Stimulated activated effector memory CD8-positive, alpha-beta T cell treated with anti-CD3 and anti-CD28 coated beads, Interleukin-12 subunit alpha, Interleukin-12 subunit beta, amount 100 ng/mL, for 72 hours (primary cell): ENCODE measurements at places on chromosomes 16 and 17.

- DNase-seq = peak; percentile 37
Observed at GRCh38 chr16:11224096-11224893, 31.7 kb downstream of the SOCS1 start.

DNA sequence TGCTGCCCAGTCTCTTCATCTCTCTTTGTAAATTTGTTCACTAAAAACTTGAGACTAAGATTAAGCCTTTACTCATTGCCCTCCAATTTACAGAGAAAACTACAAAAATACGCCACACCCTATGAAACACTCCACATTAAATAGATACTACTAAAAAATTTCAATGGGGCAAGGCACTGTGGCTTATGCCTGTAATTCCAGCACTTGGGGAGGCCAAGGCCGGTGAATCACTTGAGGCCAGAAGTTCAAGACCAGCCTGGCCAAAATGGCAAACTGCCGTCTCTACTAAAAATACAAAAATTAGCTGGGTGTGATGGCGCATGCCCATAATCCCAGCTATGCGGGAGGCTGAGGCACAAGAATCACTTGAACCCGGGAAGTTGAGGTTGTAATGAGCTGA lies 3.8 kb downstream of the UBE2O start:
- no peak for DNase-seq

DNA sequence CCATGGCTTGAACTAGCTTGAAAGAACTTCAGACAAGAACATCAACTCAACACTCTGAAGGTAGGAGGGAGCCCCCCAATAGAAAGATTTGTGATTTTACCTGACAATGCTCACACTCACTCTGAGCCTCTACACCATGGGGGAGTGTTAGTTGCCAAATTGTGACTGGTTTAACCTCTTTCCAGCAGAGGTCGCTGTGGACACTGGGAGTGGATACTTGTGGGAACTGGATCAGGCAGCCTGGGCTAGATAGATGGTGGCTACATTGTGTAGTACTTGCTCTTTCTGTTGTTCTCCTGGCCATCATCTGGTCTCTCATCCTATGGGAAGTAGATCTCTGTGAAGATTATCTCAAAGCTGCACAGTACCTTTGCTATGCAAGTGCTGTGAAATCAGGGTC lies 2.9 kb downstream of the SMPD3 start:
- peak; percentile 20 for DNase-seq

- peak; percentile 50 for DNase-seq
Observed at GRCh38 chr17:66200685-66201092, 8.8 kb upstream of the CEP112 start.

DNA sequence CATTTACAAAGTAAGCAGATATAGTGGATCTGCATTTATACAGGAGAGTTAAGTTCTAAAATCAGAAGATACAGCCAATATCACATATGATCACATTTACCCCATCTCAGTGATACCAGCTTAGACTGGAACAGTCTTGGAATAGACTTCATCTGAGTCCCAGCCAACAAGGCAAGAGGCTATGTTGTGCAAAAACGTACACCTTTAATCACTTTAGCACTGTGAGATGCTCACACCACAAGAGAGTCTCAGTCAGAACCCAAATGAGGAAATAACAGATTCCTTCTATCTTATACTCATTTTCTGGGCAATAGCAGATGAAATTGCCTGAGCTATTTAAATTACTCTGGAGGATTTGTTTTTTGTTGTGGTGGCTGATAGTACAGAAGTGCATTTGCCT lies 145.6 kb downstream of the ANKFN1 start:
- no peak for DNase-seq

DNA sequence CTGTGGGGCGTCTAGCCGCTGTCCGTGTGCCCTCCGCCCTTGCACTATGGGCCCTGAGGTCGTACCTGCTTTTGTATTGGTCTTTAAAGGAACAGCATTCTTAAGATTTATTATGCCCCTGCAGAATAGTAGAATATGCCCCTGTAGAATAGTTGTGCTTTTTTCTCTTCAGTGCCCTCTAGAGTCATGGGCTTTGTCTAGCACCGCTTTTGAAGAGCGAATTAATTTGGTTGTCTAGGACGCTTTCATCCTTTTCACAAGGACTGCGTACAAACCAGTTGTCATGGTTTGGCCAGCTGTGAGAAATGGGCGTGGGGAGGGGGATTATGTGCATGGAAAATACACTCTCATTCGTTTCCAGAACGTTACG lies 621 bp downstream of the CEP95 start:
- DNase-seq = no peak

DNA sequence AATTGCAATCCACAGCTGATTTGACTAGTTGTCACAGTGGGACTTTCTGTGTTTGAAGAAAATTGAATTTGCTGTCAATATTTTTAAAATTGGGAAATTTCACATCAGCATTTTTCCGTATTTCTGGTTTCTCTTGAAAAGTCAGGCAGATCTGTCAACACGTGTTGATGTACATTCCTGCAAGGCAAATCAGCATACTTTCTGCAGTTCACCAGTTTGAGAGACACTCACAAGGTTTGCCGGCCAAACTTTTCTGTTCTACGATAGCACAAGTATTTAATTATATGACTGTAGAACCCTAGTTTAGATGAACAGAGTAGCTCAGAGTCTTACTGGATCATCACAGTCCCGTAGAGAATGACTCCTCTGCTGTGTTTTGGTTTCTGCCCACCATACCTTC lies 102.0 kb downstream of the ADAMTS18 start:
- DNase-seq = no peak

DNA sequence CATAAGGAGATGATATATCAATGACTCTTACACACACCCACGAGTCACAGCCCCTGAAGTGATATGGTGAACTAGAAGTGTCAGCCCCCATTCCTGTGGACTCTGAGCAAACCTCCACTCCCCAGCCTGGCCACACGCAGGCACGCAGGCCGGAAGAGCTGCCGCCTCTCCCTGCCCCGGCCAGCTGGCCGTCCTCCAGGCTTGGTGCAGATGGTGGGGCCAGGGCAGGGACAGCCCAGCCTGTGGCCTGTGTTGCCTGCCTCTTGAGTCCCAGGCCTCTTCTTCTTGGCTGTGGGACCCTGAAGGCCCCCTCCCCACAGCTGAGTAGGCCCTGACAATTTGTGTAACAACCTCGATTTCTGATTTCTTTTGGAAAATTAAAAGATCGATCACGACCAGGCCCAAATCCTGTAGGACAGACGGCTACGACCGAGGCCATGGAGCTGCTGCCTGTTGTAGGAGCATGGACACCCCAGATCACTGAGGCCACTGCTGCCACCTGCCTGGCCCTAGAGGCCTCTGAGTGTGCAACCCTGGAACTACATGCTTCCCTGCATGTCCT lies 10.0 kb upstream of the MPRIP start:
- no peak for DNase-seq

DNA sequence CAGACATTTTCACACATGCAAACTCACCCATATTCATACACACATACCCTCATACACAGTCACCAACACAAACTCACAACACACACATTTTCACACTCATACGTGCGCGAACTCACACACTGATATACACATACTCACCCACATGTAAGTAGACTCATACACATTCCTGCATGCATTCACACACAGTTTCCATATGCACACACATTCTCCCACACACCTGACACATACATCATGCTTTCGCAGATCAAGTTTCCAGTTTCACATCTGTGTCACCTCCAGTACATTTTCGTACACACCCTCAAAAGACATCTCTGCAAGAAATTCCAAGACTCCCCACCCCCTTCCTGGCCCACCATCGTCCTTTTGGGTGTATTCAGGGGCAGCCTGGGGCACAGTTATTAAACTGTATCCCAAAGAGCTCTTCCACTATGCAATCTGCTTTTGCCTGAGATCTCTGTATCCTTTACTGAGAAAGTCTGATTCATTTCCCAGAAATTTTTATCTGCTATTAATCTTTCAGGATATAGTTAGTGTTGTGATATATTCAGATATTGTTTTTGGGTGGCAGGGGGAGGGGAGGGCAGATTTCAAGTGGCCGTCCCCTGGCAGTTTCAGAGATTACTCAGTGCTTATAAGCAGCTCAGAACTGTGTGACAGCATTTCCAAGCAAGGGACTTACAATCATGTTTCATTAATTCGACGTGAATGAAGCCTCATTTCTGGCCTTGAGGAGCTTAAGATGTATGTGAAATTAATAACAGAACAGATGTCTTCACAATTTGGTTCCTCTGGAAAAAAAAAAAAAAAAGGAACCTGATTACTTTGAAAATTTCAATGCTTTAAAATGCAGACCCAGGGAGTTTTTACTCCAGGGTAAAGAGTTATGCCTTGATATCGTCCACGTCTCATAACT lies 35.3 kb upstream of the MMP2 start:
- DNase-seq = no peak

GRCh38 chr16:55154956-55155355 lies 169.0 kb upstream of the IRX6 start:
- DNase-seq = no peak

DNA sequence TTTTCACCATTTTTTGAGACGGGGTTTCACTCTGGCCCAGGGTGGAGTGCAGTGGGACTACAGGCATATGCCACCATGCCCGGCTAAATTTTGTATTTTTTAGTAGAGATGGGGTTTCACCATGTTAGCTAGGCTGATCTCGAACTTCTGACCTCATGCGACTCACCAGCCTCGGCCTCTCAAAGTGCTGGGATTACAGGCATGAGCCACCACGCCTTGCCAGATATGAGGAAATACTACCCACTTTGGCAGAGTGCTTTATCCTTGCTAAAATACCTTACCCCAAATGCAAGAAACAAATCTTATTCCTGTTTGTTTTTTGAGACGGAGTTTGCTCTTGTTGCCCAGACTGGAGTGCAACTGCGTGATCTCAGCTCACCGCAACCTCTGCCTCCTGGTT lies 62.9 kb upstream of the MGAT5B start:
- DNase-seq = no peak

GRCh38 chr17:40422990-40423633 lies 5.4 kb upstream of the TOP2A start:
- DNase-seq = no peak

DNA sequence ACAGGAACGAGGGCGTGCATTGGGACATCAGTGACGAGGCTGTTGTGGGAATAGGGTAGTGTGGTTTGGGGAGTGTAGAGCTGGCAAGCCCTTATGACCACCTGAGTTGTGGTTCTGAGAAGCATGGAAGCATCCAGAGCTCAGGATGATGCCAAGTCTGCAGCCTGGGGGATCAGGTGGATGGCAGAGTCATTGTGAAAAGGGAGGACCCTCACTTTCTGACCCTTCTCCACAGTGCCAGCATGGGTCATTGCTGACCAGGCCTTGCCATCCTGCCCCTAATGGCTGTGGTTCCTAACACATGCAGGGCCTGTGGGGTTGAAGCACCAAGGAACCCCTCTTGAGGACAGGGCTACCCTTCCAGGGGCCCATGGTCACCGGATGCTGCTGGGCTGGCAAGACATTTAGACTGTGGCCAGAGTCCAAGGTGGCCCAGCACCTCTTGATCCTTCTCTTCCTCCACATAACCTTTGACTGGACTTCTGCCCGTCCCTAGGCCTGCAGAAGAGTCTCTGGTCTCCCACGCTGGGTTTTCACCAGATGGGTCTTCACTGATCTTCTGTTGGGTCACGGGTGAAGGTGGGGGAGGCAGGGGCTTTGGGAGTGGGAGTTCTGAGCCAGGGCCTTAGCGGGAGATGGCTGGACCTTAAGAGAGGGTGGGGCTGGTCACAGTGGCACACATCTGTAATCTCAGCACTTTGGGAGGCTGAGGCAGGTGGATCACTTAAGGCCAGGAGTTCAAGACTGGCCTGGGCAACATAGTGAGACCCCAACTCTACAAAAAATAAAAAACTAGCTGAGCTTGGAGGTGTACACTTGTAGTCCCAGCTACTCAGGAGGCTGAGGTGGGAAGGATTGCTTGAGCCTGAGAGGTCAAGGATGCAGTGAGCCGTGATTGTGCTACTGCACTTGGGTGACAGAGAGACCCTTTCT lies 2.0 kb upstream of the PLA2G15 start:
- DNase-seq = no peak

GRCh38 chr17:68131456-68131855 lies 95.9 kb downstream of the KPNA2 start:
- no peak for DNase-seq

DNA sequence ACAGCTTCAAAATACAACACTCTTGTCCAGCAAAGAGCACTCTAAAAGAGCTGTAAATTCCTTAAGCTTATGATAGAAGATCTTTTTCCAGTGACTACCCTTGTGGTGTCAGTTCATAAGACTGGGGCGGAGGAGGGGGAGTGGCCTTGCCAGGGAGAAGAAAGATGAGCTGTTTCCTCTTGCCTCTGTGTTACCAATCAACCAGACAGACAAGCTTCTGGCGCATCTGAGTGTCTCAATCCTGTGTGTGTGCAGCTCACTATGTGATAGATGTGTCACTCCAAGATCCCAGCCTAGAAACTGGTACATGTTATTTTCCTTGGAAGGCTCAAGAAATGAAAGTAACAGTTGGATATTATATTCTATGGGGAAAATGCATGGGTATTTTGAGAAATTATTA lies 167.4 kb upstream of the CACNG3 start:
- DNase-seq = no peak

DNA sequence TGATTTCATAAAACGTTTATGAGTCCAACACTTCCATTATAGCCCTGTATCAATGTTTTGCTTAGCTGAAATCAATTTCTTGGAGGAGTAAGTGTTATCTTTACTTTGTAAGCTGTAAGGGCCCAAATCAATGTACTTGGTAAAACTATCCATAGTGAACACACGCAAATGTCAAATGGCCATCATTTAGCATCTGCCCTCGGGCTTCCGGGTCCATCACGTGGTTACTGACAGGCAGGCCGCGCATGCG lies 687 bp upstream of the NARF start:
- DNase-seq = no peak

GRCh38 chr16:27529962-27530361 lies 19.8 kb downstream of the GTF3C1 start:
- no peak for DNase-seq

GRCh38 chr16:49488740-49489525 lies 115.3 kb downstream of the C16orf78 start:
- DNase-seq = no peak

- DNase-seq = no peak
Observed at GRCh38 chr16:2179107-2179501, 17.3 kb downstream of the CASKIN1 start.

- DNase-seq = no peak
Observed at GRCh38 chr16:31430380-31431052, 2.4 kb upstream of the COX6A2 start.

DNA sequence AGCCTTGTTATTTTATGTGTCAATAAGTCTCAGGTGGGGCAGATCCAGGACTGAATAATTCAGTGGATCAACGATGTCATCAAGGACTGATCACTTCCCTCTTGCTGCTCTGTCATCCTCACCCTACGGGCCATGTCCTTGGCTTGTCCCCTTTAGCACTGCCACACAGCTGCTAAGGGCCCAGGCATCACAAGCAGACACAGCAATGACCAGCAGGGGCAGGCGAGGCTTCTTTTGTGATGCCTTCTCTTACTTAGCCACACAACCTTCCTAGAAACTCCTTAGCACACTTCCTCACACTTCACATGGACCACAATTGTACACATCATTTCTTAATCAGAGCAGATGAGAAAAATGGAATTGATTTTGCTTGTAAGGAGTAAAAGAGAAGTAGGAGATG lies 356.3 kb upstream of the SOX9 start:
- no peak for DNase-seq

GRCh38 chr17:64424324-64424849 lies 24.5 kb upstream of the MILR1 start:
- no peak for DNase-seq
